Kidney epithelial cell (primary cell): ENCODE measurements at places on chromosomes 13 and 19. TPM values are rescaled to one million over a fixed set of nuclear protein-coding genes. Genes with fewer than 3 reads are reported as not detected.

Gene GGN
- 0.07 and 1.4 TPM in 2 replicates for total RNA-seq

DNA sequence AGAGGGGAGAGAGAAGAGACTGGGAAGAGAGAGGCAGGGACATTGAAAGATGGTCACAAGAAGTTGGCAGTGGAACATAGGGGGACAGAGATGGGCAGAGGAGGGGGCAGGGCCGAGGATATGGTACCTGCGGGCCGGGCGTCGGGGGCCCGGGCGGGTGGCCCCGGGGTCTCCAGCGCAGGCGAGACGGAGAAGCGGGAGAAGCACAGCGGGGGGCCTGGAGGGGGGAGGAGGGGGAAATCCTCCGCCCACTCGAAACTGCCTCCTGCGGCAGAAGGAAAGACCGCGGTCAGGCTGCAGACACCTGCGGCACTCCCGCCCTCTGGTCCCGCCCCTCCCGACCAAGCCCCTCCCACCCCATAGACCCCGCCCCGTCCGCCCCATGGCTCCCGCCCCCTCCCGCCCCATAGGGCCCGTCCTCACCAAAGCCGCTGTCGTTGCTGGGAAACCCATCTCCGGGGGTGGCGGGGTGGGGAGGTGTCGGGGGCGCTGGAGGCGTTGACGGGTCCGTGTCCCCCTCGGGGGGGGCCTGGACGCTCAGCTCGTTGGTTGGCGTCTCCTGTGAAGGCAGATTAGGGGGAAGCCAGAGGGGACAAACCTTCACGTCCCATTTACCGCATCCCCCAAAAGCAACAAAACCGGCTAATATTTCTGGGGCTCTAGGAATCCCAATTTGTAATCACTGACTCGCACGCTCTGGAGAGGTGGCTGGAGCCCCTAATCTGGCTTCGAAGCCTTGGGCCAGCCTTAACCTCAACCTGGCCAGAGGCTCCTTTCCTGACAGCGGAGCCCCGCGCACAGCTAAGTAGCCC lies 20.4 kb downstream of the LMTK3 start:
- DNase-seq: no peak

Gene UNC13A
- 0.27 and 2.0 TPM in 2 replicates for total RNA-seq

GRCh38 chr13:52600666-52601065 lies 41.6 kb upstream of the HNRNPA1L2 start:
- DNase-seq: no peak

DNA sequence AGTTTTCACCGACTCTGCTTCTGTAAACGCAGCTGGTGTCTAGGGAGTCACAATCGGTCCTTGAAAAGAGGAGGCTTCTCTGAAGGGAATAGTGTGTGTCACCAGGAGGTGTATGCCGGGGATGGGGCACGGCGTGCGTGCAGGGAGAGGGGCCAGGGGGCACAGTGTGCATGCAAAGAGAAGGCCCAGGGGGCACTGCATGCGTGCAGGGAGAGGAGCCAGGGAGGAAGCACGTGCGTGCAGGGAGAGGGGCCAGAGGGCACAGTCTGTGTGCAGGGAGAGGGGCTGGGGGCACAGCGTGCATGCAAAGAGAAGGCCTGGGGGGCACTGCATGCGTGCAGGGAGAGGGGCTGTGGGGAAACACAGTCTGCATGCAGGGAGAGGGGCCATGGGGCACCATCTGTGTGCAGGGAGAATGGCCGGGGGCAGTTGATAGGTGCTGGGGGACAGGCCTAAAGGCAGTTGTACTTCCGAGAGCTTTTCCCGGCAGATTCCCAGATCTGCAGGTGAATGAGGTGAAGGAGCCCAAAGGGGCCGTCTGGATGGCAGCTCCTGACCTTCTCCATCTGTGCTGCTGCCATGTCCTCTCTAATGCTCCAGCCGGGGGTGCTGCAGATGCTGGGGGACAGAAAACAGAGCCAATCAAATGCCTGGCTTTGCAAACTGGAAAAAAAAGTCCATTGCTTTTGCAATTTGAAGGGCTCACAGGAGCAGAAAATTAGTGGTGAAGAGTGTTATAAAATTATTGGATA lies 36.4 kb downstream of the ATP11A start:
- no peak for DNase-seq

GRCh38 chr13:51885651-51886050 lies 23.9 kb downstream of the CCDC70 start:
- no peak for DNase-seq

- DNase-seq: no peak
These were observed 10.3 kb downstream of the RNF126 start for GRCh38 chr19:652467-653389.

DNA sequence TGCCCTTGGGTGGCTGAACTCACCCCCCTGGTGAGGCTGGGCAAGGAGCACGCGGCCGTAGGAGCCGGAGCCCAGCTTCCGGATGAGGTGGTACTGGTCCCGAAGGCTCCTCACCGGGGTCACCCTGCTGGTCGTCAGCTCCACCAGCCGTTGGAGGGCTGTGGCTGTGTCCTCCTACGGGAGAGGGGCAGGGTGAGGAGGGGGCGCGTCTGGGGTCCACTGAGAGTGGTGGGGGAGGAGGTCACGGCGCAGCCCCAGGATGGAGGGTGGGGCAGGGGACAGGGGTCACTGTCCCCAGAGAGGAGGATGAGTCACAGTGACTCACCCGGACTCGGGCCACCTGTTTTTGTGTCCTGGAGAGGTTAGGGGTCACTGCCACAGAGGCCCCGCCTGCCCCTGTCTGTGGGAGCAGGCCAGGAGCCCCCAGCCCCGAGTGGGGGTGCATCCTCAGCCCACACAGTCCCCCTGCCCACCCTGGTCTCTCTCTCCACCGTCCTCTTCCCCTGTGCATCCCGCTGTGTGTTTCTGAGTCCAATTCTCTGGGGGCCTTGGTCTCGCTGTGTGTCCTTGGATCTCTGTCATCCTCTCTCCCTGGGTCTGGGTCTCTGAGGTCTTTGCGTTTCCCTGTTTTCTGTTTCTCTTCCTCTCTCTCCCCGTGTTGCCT lies 435 bp downstream of the SBK3 start:
- no peak for DNase-seq

Gene SHANK1
- 1.2 and 1.6 TPM in 2 replicates for total RNA-seq

Gene KXD1
- 121 and 172 TPM in 2 replicates for total RNA-seq

DNA sequence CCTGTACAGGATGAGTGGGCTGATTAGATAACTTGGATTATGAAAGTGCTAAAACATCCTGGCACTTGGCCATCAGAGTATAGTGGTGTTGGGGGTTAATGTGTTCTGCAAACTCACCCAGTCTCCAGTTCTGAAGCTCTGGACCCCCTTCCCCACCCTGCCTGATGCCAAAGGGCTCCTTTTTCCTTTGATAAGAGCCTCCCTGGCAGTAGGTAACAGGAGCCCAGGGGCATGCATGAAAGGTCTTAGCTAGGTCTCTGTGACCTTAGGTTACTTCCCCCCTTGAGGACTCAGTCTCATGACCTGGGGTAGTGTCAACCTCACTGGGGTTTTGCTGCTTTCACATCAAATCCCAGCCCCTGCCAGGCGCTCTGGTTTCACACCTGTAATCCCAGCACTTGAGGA lies 2.5 kb downstream of the RPS28 start:
- DNase-seq: no peak

GRCh38 chr13:45068036-45069001 lies 52.0 kb upstream of the GTF2F2 start:
- no peak for DNase-seq

Gene COX7A1
- total RNA-seq: 1.0 and 1.4 TPM in 2 replicates

GRCh38 chr19:28612275-28612769 lies 600.6 kb downstream of the UQCRFS1 start:
- no peak for DNase-seq

GRCh38 chr19:49407079-49407478 lies 16.2 kb downstream of the PTH2 start:
- DNase-seq: no peak

DNA sequence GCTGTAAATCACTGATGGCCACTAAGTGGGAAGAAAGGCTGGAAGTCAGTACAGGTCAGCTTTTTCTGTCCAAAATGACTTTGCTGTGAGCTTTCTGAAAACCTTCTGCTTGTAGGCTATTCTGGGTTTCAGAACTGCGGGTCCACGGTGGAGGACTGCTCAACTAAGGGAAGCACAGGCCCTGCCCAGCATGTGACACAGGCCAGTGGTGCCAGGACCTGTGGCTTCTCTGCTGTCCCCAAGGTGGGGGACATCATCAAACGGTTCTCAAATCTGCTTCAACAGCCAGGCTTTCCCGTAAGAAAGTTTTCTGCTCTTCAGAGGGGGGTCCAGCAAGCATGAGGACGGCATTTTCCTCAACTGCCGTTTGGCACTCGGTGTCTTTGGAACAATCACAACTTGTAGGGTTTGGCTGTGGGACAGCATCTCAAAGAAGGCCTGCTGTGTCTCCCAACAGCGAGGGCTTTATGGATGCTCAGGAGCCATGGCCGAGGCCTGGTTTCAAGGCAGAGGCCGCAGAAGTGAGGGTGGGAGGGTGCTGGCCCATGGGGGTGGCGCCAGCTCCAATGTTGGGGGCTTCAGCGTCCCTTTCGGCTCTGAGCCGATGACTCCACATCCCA lies 3.8 kb downstream of the SGTA start:
- no peak for DNase-seq

DNA sequence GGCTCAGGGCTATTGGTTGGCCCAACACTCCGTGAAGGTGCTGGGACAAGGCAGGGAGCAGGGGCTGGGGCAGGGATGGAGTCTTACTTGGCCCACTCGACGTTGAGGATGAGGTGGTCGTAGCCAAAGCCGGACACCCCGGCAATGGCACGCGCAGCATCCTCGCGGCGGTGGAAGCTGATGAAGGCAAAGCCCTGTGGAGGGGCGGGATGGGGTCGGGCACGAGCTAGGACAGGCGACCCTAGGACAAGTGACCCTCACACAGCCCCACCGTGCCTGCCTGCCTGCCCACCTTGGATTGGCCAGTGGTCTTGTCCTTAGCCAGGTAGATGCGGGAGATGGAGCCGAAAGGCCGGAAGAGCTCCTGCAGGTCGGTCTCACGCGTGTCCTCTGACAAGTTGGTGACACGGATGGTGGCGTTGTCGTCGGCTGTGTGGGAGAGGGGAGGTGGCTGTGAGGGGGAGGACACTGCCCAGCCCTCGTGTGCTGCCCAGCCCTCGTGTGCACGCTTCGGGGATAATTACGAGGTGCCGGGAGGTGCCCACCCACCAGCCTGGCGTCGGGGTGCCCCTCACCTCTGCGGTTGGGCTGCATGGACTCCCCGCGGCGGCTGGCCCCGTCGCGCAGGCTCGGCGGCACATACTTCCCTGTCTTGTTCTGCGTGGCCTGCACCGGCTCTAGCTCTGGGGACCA lies 4.0 kb downstream of the P2RY11 start:
- DNase-seq: no peak

DNA sequence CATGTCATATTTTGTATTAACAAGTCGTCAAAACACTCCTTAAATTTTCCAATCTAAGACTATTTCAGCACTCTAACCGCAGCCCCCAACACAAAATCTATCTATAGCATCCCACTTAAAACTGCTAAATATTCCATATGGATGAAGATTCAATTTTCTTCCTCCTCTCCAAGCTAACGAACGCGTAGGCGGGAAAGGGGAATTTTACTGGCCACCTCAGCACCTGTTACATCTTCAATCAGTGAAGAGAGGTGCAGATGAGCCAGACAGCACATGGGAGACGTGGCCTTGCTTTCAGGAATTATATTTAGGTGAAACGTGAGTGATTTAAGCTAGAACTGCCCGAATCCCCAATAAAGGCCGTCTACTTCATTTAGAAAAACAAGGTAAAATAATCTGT lies 1.1 kb downstream of the RBM26 start:
- no peak for DNase-seq

Gene ZNF665
- 2.9 and 5.8 TPM in 2 replicates for total RNA-seq

GRCh38 chr13:37290716-37291505 lies 185.4 kb upstream of the CSNK1A1L start:
- no peak for DNase-seq

DNA sequence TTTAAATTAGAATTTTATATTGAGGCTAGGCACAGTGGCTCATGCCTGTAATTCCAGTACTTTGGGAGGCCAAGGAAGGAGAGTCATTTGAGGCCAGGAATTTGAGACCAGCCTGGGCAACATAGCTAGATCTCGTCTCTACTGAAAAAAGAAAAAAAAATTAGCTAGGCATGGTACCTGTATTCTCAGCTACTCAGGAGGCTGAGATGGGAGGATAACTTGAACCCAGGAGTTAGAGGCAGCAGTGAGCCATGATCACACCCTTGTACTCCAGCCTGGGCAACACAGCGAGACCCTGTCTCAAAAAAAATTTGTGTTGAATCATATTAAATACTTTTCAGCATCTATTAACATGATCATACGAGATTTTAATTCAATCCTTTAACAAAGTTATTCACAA lies 4.9 kb downstream of the PMIS2 start:
- DNase-seq: no peak

DNA sequence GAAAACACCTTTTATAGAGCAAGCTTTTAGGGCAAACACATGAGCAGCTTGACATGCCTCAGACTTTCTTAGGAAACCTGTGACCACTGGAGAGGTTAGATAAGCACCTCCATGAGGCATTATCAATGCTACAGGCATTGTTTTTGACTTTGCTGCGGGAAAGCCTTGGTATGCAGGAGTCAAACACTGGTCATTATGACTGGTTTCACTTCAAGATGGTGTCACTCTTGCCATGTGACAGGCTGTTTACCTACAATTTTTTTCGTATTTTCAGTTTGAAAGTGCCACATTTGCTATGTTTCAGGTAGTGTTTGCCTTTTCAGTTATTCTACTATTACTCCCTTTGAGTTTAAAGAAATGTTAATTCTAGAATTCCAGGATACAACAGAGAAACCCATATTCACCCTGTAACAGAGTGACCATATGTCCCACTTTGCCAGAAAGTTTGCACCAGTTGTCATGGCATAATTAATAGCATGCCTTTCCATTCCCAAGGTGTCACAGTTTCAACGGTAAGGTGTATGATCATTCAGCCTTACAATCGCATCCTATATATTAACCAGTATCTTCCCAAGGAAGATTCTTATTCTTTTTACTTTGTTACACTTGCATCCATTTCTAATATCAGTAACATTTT lies 33.0 kb downstream of the USP12 start:
- no peak for DNase-seq

- DNase-seq: no peak
These were observed 8.3 kb upstream of the JUND start for GRCh38 chr19:18289471-18290301.

- no peak for DNase-seq
These were observed 7.5 kb downstream of the RINL start for GRCh38 chr19:38870612-38871011.

Gene CASP14
- not detected in 2 replicates for total RNA-seq

DNA sequence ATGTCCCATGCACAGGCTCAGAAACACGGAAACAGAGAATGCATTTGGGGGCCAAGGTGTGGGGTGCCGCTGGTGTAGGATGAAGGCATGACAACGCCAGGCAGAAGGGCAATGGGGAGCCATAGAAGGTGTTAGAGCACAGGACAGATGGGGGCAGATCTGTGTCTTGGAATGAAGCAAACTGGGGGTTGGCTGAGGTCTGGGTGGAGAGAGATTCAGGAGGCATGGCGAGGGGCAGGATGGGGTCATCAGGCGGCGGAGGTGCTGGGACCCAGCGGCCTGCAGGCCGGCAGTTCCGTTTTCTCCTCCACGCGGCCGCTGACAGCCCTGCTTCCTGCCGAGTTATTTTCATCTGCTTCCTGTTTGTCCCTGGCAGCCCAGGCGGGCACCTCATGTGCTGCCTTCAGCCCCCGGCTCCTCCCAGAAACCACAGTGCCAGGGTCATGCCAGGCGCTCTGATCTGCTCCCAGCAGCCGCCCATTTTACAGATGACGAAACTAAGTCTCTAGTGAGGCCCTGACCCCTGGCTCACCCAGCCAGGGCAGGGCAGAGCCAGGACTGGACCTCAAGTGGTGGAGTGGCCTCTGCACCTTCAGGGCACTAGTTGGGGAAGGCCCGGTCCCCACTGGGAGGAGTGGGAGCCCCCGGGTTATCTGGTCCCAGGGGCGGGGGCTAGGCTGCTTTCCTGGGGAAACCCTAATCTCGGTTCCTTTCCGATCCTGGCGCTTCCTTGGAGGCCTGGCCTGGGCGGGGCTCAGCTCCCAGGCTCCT lies 2.2 kb downstream of the ARHGAP45 start:
- DNase-seq: no peak

Gene ADGRE3
- total RNA-seq: not detected in 2 replicates
